ENCODE measurements at places on chromosomes 16 and 17.

DNA sequence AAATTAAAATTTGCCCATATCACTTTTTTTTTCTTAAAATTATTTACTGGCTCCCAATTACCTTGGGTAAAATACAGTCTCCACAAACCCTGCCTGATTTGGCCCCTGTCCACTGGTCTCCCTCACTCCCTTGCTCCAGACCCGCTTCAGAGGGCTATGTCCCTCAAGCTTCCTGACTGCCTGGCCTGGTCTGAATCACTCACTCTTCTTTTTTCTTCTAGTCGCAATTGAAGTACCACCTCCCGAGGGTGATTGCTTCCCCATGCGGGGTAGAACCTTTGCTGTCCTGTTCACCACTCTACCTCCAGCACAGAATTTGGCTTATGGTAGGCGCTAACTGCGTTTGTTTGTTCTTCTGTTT lies 598 bp upstream of the PGAP3 start:
- DNase-seq, result no peak

DNA sequence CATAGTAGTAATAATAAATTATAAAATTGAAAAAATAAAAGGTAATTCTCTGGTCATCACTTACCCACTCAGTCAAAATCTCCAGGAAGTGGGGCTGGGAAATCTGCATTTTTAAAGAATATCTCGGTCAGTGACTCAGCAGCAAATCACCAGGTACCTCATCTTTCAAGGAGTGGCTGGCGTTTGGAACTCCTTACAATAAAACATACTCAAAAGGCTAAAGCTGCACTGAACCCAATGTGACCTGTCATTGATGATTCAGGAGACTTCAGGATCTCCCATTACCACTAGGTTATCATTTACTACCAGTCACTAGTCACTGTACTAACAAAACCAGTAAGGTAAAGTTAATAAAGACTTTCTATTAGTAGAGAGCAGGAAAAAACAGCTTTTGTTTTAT lies 21.5 kb upstream of the RFFL start:
- no peak for DNase-seq

- DNase-seq, result no peak
Measured at GRCh38 chr17:45848868-45849535, 4.3 kb downstream of the SPPL2C start.

DNA sequence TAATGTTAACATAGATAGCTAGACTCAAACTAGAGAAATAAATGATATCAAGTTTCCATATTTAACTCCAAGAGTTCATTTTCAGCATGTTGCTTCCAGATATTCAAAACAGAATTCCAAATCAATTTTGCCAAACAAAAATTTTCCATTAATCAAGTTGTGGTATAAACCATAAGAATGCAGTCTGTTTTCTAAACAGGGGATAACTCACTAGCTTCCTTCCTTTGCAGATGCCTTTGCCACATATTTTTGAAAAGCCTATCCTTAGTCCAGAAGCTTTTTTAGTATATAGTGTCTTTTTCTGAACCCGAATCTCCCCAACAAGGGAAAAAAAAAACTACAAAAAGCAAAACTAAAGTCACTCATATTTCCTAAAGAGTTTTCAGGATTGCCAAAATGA lies 61.5 kb downstream of the HELZ start:
- no peak for DNase-seq

DNA sequence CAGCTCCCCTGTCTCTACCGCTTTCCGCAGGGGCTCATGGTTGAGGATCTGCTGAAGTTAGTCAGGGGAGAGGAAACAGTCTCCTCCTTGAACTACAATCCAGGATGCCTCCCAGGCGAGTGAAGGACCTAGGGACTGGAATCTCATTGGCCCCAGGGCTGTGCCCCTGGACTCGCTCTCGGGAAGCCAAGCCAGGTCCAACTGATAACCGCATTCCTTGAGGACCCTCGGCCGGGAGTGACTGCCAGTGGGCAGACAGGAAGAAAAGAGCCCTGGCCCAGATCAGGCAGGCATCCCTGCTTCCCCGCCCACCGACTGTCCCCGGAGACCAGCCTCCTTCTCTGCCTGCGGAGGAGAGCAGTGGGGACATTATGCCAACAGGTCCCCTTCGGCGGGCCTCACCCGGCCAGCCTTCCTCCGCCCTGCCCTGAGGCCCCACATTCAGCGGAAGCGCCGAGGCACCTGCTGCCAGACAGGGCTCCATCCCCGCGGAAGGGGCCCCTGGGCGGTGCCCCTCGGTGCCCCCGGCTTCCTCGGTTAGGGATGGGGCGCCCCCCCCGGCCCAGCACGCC lies 776 bp downstream of the LRRC75A start:
- peak; percentile 47 for DNase-seq

DNA sequence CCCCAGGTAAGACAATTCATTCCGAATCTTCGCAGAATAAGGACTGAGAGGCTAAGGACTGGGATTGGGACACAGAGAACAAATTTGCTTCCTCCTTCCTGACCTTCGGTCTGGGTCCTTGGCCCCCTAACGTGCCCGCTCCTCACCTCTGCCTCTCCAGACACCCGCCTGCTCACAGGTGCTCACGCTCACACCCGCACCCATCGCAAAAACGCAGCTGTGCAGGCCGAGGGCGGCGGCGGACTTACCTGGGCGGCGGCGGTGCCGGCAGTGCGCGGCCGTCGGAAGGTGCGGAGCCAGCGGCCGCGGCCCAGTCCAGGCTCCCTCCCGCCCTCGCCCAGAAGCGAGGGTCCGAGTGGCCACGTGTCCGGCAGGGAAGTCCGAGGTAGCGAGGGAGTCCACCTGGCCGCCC lies 7.1 kb upstream of the HOXB9 start:
- DNase-seq, result no peak
